Activated B cell treated with CpG ODN at 0.5 μM for 24 hours (primary cell): ENCODE measurements at places on chromosomes 3 and 15.
A peak's percentile ranks its signal among the peaks of the same experiment; 100 is the strongest.

DNA sequence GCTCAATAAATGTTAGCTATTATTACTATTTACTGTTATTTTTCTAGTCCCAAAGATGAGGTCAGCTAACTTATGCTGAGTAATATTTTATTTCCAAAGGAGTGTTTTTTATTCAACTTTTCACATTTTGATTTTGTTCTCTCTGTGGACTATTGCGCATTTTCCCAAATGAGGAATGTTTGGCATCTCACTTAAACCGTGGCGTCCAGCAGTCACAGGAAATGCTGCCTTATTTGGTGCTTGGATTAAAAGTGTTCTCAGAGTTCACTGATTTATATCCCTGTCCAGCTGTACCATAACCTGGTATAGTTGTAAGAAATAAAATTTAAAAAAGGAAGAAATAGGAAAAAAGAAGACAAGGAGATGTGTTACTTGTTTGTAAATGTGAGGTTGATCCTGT, 166.8 kb downstream of the THSD4 start:
- H3K36me3 ChIP-seq, result no peaks in the 10 kb centered on the region
- no peaks in the 10 kb centered on the region for H3K4me1 ChIP-seq
- H3K4me3 ChIP-seq, result no peak overlapping the region

DNA sequence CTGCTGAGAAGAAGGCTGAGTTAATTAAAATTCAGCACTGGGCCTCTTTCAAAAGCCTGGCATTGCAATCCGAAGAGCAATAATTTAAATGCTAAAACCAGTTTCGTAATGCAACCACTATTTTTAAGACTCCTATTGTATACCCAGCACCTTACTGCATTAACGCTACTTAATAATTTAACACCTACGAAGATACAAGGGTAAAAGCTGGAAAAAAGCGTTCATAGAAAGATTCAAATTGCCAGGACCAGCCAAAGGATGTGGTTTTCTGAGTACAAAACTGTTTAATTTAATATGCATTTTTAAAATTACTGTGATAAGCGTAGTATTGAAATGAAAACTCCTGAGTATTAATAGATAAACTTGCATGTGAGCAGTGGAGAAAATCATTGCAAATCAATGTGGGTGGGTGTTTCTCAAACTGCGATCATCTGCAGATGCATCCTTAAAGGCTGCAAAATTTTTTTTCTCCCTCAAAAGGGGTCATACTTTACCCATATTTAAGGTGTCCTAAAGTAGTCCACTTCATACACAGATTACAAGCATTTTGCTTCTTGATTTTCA, 12.9 kb upstream of the RASGRP1 start:
- no peak overlapping the region for H3K27ac ChIP-seq
- H3K27me3 ChIP-seq, result no peaks in the 10 kb centered on the region
- no peak overlapping the region for H3K4me3 ChIP-seq
- H3K36me3 ChIP-seq, result no peaks in the 10 kb centered on the region
- no peak for DNase-seq

- H3K36me3 ChIP-seq, result no peaks in the 10 kb centered on the region
- H3K4me3 ChIP-seq, result no peak overlapping the region
- no peaks in the 10 kb centered on the region for H3K4me1 ChIP-seq
- H3K27ac ChIP-seq, result no peak overlapping the region
- DNase-seq, result no peak
Observed at GRCh38 chr3:62049033-62049432, 324.3 kb downstream of the FEZF2 start.

GRCh38 chr3:50350213-50350526, 405 bp downstream of the NPRL2 start:
- DNase-seq, result no peak
- peaks cover 41% of the 10 kb centered on the region for H3K36me3 ChIP-seq
- peak overlapping the region; percentile 97 for H3K4me3 ChIP-seq
- H3K4me1 ChIP-seq, result peaks cover 59% of the 10 kb centered on the region
- H3K27me3 ChIP-seq, result no peaks in the 10 kb centered on the region
- peak overlapping the region; percentile 99 for H3K27ac ChIP-seq

DNA sequence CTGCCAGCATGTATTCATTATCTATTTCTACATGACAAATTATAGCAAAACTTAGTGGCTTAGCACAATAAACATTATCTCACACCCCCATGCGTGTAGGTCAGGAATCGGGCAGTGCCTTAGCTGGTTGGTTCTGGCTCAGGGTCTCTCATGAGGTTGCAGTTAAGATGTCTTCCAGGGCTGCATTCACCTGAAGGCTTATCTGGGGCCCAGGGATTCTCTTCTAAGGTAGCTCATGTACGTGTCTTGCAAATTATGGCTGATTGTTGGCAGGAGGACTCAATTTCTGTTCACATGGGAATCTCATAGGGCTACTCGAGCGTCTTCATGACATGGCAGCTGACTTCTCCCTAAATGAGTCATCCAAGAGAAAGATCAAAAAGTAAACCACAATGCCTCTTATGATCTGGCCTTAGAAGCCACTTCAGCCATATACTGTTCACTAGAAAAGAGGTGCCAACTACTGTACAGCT, 42.9 kb upstream of the TSC22D2 start:
- no peaks in the 10 kb centered on the region for H3K4me1 ChIP-seq
- no peak for DNase-seq
- H3K4me3 ChIP-seq, result no peak overlapping the region
- no peaks in the 10 kb centered on the region for H3K27me3 ChIP-seq
- no peaks in the 10 kb centered on the region for H3K36me3 ChIP-seq

GRCh38 chr3:44833394-44833793, 28.3 kb upstream of the TMEM42 start:
- H3K4me3 ChIP-seq, result no peak overlapping the region
- H3K36me3 ChIP-seq, result peaks cover 9% of the 10 kb centered on the region
- H3K4me1 ChIP-seq, result no peaks in the 10 kb centered on the region
- no peak for DNase-seq

GRCh38 chr3:45623846-45624245, 29.3 kb downstream of the LIMD1 start:
- H3K36me3 ChIP-seq, result peaks cover 34% of the 10 kb centered on the region
- H3K4me1 ChIP-seq, result peaks cover 33% of the 10 kb centered on the region
- no peak for DNase-seq
- H3K27ac ChIP-seq, result no peak overlapping the region
- no peak overlapping the region for H3K4me3 ChIP-seq

GRCh38 chr3:41236228-41236627, 36.9 kb downstream of the CTNNB1 start:
- H3K27me3 ChIP-seq, result no peaks in the 10 kb centered on the region
- no peak overlapping the region for H3K27ac ChIP-seq
- H3K4me1 ChIP-seq, result no peaks in the 10 kb centered on the region
- no peak overlapping the region for H3K4me3 ChIP-seq
- no peak for DNase-seq

DNA sequence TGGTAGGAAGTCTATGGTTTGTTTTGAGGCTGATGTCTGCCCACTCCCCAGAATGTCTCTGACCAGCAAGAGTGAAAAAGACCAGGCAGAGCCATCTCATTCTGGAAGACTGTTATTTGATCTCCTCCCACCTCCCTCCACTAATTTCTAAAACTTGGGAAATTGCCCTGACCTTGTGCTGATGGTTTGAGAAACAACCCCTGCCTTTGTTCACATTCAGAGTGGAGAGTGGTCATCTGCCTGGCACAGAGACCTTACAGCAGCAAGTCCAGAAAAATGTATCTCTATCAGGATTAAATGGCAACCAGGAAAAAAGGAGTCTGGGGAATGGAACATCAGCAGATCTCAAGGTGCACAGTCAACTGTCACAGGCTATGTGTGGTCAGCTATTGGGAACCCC, 25.7 kb downstream of the SPATA12 start:
- no peak overlapping the region for H3K27ac ChIP-seq
- DNase-seq, result no peak
- no peak overlapping the region for H3K4me3 ChIP-seq
- no peaks in the 10 kb centered on the region for H3K4me1 ChIP-seq
- no peaks in the 10 kb centered on the region for H3K36me3 ChIP-seq
- peaks cover 13% of the 10 kb centered on the region for H3K27me3 ChIP-seq

- H3K4me1 ChIP-seq, result no peaks in the 10 kb centered on the region
- H3K36me3 ChIP-seq, result no peaks in the 10 kb centered on the region
- H3K27ac ChIP-seq, result no peak overlapping the region
- H3K4me3 ChIP-seq, result no peak overlapping the region
- no peak for DNase-seq
- H3K27me3 ChIP-seq, result peaks cover 31% of the 10 kb centered on the region
Observed at GRCh38 chr3:127170814-127171213, 22.1 kb upstream of the PRR23E start.

GRCh38 chr3:140521751-140522445, 156.0 kb upstream of the TRIM42 start:
- H3K4me3 ChIP-seq, result no peak overlapping the region
- peaks cover 33% of the 10 kb centered on the region for H3K27me3 ChIP-seq
- no peaks in the 10 kb centered on the region for H3K36me3 ChIP-seq
- H3K27ac ChIP-seq, result no peak overlapping the region

DNA sequence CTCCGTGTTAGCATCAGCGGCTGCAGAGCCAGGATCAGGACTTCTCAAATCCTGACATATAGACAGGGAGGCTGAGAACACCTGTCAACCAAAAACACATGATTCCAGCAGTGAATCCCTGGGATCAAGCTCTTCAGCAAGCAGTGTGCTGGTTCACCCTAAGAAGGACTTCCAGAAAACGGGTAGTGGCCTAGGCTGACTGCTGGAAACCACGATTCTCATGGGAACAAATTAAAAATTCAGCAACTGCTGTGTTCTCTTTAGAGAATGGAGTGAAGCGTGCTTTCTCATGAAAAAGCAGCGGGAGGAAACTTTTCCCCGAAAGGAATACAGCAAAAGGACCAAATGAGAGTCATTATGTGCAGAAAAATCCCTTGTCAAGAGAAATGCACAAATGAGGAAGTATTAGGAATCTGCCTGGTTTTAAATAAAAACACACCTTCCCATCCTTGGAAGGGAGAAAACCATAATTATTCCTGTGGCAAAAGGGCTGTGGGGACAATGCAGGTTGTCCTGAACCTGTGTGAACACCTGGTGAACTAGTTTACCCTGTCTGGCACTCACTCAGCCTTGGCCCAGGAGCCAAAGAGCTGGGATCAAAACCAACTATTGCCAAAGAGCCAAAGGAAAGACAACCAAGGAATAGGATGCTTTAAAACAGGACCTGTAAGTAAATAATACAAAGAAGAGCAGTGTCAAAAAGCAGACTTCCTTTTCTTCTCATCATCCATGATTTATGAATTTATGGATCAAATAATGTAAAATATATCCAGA, 13.4 kb downstream of the IL12A start:
- no peak overlapping the region for H3K4me3 ChIP-seq
- no peak overlapping the region for H3K27ac ChIP-seq
- peaks cover 10% of the 10 kb centered on the region for H3K4me1 ChIP-seq
- H3K27me3 ChIP-seq, result no peaks in the 10 kb centered on the region

GRCh38 chr3:180311242-180311641, 274.5 kb upstream of the PEX5L start:
- no peak for DNase-seq
- no peaks in the 10 kb centered on the region for H3K4me1 ChIP-seq
- H3K4me3 ChIP-seq, result no peak overlapping the region
